CD4-positive, alpha-beta T cell treated with Interleukin-4 for 1 hour (primary cell): ENCODE measurements at places on chromosomes 13 and 19.

GRCh38 chr13:80513196-80513595 lies 172.3 kb upstream of the SPRY2 start:
- DNase-seq, result no peak

- no peak for DNase-seq
Observed at GRCh38 chr13:68168448-68168847, 938.3 kb upstream of the PCDH9 start.

DNA sequence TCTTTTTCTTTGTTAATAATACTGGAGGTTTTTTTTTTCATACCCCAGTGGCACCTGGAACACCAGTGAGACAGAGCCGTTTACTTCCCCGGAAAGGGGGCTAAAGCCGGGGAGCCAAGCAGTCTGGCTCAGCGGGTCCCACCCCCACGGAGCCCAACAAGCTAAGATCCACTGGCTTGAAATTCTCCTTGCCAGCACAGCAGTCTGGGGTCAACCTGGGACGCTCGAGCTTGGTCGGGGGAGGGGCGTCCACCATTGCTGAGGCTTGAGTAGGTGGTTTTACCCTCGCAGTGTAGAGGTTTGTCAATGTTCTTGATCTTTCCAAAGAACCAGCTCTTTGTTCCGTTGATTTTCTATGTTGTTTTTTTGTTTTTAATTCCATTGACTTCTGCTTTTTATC lies 94.6 kb upstream of the DIAPH3 start:
- DNase-seq, result no peak

- peak; percentile 91 for DNase-seq
Observed at GRCh38 chr19:11089254-11090013, at the start of gene LDLR. Gene LDLR (plus strand): TSS chr19:11089463. CDS start chr19:11089549, 86 bp downstream.

DNA sequence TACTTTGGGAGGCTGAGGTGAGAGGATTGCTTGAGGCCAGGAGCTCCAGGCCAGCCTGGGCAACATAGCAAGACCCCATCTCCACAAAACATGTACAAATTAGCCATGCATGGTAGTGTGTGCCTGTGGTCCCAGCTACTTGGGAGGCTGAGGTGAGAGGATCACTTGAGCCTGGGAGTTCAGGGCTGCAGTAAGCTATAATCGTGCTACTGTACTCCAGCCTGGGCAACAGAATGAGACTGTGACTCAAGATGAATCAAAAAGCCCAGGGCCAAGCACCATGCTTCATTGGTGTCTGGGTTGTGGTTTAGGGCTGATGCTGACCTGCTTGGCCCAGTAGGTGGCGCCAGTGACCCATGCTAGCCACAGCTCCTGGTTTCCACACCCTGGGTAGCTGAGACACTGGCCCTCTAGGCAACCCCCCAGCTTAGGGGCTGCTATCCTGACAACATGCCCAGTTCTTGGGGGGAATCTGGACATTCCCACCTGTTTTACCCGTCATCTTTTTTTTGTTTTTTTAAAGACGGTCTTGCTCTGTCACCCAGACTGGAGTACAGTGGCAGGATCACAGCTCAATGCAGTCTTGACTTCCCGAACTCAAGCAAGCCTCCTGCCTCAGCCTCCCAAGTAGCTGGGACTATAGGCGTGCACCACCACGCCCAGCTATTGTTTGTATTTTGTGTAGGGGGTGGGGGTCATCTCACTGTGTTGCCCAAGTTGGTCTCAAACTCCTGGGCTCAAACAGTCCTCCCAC lies 5.5 kb downstream of the CCDC124 start:
- DNase-seq, result peak; percentile 85

DNA sequence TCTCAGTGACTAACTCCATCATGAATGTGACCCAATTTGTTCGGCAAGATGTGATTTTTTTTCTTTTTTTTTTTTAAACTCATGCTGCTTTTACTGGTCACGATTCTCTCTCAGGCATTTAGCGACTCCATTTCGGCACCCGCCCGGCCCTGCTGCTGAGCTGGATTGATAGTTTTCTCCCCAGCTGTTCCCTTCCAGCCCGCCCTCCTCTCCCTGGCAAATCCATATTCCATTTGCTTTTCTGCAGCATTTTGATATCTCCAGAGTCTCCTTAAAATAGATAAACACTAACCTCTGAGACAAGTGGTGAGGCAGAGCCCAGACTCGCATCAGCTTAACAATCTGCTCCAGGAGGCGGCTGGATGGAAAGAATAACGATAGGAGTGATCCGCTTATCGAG lies 55.5 kb upstream of the KATNAL1 start:
- DNase-seq, result no peak

GRCh38 chr13:79187917-79188690 lies 218.0 kb downstream of the RBM26 start:
- no peak for DNase-seq

- DNase-seq, result no peak
Observed at GRCh38 chr13:73618275-73618865, 515.8 kb downstream of the KLF12 start.
